Stimulated activated CD4-positive, alpha-beta T cell treated with anti-CD3 and anti-CD28 coated beads, TNF-alpha, amount 100 ng/mL, for 48 hours (primary cell): ENCODE measurements at places on chromosomes 1 and 21.
A peak's percentile ranks its signal among the peaks of the same experiment; 100 is the strongest.

- DNase-seq: no peak
Observed at GRCh38 chr1:110773813-110774212, 99.1 kb upstream of the KCNA3 start.

DNA sequence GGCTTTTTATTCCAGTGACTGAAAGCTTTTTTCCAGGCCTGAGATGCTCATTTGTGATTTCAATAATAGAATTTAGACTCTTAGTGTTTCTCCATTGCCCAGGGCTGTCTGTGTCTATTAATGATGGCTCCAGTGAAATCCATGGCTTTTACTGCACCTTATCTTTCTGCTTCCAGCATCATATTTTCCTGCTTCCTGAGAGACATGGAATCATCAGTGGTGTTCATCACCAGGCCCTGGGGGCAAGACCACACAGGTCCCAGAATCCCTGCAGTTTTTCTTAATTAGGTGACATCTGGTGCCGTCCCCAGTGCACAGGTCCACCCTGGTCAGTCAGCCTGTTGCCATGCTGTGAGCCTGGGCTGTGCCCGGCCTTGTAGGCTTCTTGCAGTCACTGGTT, 15.5 kb downstream of the NT5C1A start:
- no peak for DNase-seq

GRCh38 chr1:204077979-204078696, 5.2 kb downstream of the SOX13 start:
- no peak for DNase-seq

DNA sequence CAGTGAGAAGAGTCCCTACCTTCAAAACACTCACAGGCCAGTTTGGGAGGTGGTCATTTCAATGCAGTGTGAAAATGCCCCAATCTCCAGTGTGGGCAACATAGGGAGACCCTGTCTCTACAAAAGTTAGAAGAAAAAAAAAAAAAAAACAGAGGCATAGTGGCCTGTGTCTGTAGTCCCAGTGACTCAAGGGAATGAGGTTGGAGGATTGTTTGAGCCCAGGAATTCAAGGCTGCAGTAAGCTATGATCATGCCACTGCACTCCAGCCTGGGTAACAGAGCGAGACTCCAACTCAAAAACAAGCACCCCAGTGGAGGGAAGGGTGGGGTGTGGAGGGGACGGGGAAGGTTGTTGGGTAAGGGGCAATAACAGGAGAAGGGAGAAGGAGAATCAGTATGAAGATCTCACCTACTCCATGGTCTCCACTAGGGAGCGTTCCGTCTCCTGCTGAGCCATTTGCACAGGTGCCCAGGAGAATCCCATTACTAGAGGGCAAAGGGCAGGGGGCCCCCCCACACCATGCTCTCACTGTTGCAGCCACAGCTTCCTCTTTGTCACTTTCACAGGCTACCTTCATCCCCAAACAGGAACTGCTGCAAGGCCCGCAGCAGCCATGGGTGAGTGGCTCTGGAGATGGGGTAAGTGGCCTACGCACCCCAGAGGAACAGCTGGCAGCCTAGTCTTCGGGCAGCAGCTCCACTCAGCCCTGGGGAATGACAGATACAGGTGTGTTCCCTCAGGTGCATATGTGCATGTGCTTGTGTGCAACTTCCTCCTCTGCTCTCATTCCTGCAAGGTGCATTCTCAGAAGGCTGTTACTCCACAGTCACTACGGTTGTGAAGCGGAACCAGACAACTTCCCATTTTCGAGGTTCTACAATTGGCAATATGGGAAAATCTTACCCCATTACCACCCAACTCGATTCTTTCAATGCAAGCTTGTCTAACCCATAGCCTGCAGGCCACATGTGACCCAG, 87.9 kb upstream of the LYST start:
- peak; percentile 14 for DNase-seq

GRCh38 chr1:113391649-113392271, 1.4 kb downstream of the MAGI3 start:
- DNase-seq: no peak
